Activated CD4-positive, alpha-beta memory T cell treated with anti-CD3 and anti-CD28 coated beads, Interleukin-2, amount 10 ng/mL, durations not matched to agents 7 days and 5 days (primary cell): ENCODE measurements at places on chromosomes 1 and 21. TPM values are rescaled to one million over a fixed set of nuclear protein-coding genes. Genes with fewer than 3 reads are reported as not detected.

The FLG gene
- total RNA-seq = not detected

- DNase-seq = no peak
These were observed 9.8 kb upstream of the CSF3R start for GRCh38 chr1:36492491-36492890.

The GLIS1 gene
- total RNA-seq = not detected

GRCh38 chr1:83029050-83029449, 969.9 kb downstream of the TTLL7 start:
- no peak for DNase-seq

GRCh38 chr1:200646515-200646914, 23.2 kb downstream of the DDX59 start:
- DNase-seq = no peak

DNA sequence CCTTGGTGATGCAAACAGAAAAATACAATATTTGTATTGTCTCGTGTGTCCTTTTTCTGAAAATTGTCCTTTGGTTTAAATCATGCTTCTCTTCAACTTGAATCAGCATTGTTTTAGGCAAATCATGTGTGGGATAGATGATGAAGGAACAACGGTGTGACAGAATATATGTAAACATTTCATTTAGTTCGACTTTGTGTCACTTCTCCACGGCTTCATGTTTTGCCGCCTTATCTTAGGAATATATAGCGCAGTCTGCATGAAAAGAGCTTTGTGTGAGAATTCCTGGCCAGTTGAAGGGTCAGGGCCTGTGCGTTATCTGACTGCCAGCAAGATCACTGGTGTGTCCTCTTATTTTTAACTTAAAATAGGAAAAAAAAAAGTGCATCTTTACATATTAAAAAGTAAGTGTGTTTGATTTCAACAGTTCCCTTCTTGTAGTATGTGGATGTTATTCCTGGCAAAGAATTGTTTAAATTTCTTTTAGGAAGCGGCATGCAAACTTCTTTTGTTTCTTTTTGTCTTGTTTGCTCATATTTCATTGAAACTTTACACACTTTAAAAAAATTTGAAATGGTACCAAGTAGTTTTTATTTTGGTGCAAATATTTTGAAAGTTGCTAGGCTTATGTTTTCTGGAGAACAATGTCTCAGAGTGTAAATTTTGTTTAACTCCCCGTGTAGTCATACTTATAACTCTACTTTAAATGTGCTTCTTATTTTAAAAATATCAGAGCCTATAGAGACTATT, 465.2 kb downstream of the USP25 start:
- no peak for DNase-seq

DNA sequence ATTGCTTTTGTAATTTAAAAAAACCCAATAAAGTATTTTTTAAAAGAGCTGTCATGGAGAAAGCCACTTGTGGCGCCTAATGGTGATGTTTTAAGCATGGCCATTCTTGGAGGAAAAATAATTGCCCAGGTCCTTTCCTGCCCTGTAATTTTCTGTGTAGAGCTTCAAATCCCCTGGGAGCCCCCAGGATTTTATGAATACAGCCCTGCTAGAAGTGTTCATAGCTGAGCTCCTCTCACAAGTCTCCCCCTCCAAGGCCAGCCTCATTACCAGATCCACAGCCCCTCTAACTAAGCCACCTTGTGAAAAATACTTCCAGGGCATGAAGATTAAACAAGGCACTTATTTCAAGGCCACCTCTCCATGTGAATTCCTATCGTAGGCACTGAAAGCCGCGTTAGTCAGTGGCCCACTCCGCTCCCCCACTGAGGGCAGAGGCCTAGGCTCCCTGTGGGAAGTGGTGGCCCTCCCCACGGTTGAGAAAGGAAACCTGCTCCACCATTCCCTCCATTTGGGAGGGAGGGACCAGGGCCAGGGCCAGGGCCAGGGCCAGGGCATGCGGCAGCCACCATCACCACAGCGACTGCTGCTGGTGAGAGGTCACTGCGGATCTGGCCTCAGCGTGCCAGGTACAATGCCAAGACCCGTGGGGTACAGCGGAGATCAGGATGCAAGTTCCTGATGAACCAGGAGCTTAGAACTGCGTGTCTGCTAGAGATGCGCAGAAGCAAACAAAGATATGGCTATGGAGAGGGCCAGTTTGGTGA, 83.1 kb downstream of the KCNN3 start:
- DNase-seq = no peak

The LRRC71 gene
- total RNA-seq = not detected

DNA sequence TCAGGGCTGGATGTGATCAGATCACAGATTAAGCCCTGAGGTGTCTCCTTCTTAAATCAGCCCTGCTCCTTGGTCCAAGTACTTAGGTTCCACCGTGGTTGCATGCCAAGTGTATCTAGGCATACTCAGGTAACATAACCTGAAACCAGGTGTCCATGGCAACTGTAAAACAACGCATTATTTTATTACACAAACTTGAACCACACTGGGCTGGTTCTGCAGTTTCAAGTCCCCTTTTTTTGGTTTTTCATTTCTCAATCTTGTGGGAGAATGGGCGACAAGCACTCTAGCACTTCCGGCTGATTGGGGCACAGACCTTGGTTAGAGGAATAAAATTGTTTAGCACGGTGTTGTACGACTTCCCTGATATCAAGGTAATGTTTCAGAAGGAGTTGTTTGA, 65.2 kb downstream of the GBP6 start:
- DNase-seq = no peak

- DNase-seq = peak; percentile 66
These were observed 597 bp downstream of the PKN2 start for GRCh38 chr1:88684482-88685258.

The GCLM gene
- total RNA-seq = 40.1 TPM

- no peak for DNase-seq
These were observed 54.7 kb downstream of the RIPK4 start for GRCh38 chr21:41712201-41712600.

- DNase-seq = no peak
These were observed 16.6 kb downstream of the SMIM12 start for GRCh38 chr1:34842952-34843371.

The GREM2 gene
- total RNA-seq = 1.6 TPM

The BEST4 gene
- 1.3 TPM for total RNA-seq

The CHIT1 gene
- total RNA-seq = 0.55 TPM

DNA sequence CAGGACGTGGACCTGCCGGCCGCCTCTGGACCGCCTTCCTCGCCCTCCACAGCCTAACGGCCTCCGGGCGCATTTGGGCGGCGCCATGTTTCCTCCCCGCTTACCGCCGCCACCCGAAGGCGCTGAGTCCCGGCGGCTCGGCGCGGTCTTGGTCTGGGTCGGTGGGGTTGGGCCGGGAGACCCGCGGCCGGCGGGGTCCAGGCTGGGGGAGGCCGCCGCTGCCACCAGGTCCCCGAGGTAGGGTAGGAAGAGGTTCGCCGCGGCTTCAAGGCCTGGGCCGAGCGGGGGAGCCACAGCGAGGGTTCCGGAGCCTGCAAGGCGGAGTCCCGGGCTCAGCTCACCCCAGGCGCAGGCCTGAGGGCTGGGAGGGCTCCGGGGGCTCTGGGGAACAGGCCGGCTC, 5.5 kb downstream of the OR2C3 start:
- DNase-seq = no peak

- DNase-seq = peak; percentile 20
These were observed 314 bp downstream of the DPH5 start for GRCh38 chr1:101025283-101025656.

GRCh38 chr1:25863486-25864262, 4.4 kb upstream of the AUNIP start:
- DNase-seq = no peak

GRCh38 chr1:32208891-32209328, at the start of gene DCDC2B:
DCDC2B (plus strand) TSS chr1:32209089; CDS start chr1:32209094, 5 bp downstream.
- no peak for DNase-seq

DNA sequence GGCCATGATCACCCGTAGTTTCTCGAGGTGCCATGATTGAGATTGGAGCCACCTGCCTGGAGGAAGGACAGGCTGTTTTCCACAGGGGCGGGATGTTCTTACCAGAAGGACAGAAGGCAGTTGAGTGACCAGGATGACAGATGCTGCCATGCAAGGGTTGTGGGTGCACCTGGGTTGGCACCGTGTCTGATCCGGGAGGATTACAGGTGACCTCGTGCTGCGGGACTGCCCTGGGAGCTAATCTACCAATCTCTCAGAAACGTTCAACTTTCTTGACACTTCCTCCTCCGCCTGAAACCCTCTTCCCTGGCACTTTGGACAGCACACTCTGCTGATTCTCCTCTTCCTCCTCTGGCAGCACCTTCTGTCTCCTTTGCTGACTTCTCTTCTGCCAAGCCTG, 13.8 kb upstream of the SLC6A9 start:
- DNase-seq = no peak

GRCh38 chr1:198116469-198116868, 40.3 kb upstream of the NEK7 start:
- no peak for DNase-seq

DNA sequence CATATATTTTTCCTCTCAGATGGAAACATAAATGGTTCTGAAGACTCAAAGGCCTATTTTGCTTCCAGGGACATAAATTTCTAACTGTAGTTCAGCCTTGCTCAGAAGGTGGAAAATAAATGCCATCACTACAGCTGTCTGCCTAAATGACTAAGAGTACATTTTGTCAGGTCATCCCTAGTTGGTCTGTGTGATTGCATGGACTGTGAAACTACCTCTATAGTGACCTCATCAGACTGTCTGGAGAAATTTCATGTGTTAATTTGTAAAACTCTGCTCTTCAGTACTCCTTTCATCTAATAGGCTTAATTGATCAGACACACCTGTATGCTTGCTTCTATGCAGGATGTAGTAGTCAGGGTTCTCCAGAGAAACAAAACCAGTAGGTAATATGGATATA, 886.9 kb downstream of the AMY1C start:
- DNase-seq = no peak

GRCh38 chr1:21782349-21782867, 541 bp downstream of the USP48 start:
- DNase-seq = peak; percentile 59

GRCh38 chr1:182677397-182678098, 6.8 kb downstream of the RGS8 start:
- DNase-seq = no peak

- no peak for DNase-seq
These were observed 117.6 kb downstream of the LEPR start for GRCh38 chr1:65538086-65538485.

The MCOLN3 gene
- total RNA-seq = 2.5 TPM

DNA sequence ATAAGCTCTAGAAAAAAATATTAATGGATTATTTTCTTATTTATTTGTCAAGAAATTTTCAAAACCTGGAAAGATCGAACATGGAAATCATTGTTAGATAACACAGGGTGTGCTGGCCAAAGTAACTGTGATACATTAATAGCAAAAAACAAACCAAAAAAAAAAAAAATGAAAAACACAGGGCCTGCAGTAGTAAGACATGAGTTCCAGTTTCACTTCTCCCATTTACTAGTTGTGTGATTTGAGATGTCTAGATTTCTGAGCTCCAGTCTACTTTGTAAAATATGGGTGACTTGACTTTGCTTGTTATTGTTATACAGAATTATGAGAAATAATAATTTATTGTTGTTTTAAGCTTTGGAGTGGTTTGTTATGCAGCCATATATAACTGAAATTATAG, 13.6 kb downstream of the FAM177B start:
- DNase-seq = no peak

DNA sequence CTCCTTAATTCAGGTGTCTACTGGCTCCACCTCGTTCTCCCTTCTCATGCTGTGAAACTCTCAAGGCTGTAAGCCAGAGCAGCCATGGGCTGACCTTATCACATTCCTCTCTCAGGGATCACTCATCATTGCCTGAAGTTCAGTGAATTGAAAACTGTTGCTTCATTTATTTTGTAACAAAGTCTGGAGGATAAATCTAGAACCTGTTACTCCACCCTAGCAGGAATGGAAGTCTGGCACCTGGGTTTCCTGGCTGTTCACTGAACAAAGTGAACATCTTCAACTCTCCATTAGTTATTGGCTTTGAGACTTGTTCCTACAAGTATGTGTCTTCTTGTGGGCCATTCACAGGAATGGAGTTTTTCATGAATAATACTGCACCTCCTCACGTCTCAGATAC, 584.1 kb downstream of the PTPRU start:
- DNase-seq = no peak

DNA sequence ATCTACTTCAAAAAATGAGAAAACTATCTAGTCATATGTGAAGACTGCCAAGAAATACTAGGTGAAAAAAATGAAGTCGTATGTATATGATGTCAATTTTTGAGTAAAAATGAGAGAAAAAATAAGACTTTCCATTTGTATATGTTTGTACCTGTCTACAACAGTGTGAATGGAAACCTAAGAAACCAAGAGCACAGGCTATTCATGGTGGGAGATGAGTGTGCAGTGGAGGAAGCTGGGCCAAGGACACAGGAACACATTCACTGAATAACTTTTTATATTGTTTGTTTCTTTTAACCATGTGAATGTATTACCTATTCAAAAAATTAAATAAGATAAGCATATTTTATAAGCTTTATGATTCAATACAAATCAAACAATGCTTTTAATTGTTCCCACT, 67.0 kb downstream of the ERO1B start:
- no peak for DNase-seq

DNA sequence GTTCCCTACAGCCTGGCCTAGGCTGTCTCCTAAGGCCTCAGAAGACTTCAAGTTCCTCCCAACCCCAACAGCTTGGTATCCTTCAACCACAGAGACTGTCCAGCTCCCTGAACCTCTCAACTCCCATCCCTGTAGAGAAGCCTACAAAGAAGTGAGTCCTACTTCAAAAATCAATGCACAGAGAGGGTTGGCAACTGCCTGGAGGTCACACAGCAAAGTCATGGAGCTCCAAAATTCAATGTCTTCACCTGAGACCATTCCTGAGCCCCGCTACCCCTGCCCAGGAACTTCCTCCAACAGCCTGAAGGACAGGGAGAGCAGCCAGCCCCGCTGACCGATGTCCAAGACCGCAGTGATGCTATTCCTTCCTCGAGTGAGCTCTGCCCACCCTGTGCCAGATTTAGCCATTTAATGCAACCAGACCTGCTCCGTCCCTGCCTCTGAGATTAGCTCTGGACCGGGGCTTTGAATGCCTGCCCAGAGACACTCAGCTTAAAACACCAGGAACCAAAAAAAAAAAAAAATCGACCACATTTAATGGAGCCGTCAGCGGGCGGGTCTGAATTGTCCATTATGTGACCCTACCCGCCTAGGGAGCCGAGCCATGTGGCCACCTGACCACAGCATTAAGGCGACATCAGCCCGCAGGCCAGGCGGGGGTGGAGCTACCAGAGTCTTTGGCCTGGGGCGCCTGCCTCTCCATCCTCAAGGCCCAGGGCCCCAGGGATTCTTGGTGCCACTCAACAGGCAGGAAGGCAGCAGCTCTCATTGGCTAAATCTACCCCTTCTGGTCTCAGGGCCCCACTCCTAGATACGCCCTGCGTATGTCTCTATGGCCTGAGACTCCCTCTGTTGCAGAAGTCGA, 148.6 kb downstream of the SYF2 start:
- DNase-seq = no peak

- no peak for DNase-seq
These were observed 36.7 kb downstream of the MEF2D start for GRCh38 chr1:156463874-156464273.

The OVAAL gene
- total RNA-seq = not detected
